Esophagus squamous epithelium (tissue), 5 donors: ENCODE measurements at places on chromosomes 7 and 10.

DNA sequence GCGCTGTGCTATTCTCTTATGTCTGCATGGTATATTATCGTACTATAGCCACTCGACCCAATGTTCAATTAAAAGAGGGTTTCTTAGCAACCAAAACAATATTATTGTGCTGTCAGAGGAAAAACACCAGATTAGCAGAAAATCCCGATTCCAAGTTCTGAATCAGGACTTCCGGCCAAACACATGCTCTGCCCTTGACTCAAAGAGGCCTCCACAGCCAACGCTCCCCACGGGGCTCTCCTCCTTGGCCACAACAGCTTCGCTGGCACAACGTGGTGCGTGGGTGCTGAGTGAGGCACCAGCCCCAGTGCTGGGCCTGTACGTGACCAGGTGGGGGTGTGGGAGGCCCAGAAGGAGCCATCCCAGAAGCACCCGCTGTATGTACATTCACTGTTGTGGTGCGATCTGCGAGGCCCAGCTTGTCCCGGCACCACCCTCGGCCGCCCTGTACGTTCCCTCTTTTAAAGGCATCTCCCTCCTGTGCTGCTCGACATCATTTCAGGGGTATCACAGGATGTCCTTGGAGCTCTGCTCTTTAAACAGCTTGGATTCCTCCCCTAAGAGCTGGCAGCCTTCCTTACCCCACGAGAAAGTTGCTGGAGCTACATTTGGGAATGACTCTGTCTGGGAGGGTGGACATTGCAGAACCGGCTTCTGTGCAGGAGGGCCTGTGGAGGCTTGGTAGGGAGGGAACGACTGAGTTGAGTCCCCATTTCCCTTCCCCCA, 736.2 kb downstream of the PARD3 start:
- DNase-seq: no peak

DNA sequence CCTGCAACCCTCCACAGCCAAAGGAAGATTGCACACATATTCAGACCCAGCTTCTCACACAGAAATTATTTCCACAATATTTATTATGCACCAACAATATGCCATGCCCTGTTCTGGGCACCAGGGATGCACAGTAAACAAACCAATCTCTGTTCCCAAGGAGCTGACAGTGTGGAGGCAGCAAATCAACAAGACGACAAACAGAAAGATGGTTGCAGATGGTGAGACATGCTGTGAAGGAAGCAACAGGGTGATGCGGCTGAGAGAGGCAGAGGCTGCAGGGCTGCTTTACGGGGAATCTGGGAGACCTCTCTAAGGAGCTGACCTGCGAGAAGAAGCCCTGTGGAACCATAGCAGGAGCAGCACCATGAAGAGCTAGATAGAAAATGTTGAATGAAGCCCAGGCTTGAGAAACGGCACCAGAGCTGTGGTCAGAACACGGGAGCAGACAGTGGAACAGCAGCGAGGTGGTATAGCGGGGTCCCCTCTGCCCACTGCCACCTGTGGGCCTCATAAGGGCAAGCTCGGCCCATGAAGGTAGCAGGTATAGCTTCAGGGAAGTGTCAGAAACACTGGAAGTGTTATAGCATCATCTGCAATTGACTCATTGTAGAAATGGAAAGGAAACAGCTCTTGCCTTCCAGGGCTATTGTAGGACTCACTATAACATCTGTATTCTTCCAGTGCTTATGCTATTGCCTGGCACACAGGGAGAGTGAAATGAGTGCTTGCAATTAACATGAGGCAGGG, 17.4 kb downstream of the RBP3 start:
- no peak for DNase-seq

DNA sequence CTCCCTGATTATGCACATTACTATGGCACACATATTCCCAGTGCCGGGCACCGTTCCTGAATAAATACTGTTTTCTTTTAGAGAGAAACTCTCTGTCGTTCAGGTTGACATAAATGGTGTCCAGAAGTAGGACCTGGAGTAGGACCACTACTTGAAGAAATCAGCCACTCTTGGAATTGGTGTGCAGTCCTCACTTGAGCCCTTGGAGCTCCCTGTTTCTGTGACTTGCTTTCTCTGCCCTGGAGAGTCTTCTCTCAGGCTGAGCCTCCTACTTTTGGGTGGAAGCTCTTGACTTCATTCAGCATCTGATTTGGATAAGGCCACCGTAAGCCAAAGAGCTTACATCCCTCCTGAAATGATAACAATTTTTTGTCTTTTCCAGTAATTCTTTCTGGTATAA, 29.7 kb upstream of the ANTXRL start:
- DNase-seq: no peak

- no peak for DNase-seq
Measured at GRCh38 chr10:119030421-119031250, 1.1 kb downstream of the NANOS1 start.

DNA sequence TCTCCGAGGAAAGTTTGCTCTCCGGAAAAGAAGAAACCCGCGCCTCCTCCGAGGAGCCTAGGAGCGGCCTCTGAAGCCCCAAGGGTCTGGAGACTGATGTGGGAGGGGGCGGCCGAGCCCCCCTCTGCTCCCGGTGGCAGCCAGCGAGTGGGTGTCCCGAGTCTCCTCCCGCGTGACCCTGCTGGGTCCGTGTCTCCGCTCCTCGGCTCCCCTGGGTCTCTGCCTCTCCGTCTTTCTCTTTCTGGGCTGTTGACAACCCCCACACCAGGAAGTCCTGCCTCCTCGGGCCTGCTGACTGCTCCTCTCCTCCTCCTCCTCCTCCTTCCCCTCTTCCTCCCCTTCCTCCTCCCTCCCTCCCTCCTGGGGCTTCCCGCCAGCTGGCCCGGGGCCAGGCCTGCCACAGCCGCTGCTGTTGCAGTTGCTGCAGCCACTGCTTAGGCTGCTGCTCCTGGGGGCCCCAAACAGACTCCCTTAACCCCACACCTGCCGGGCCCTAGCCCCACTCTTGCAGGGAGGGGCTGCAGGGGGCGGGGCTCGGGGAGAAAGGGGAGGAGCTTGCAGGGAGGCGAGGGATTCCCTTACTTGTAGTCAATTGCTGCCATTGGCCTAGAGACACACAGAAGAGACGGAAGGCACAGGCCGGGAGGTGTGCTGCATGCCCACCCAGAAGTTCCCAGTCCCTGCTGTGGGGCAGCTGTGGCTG, at the start of gene TSC22D4:
Gene TSC22D4, minus strand, starts transcription at position 257 of the 703 bp plus-strand sequence. CDS start 1,176 bp downstream, outside the sequence.
- DNase-seq: peak; percentile 72

DNA sequence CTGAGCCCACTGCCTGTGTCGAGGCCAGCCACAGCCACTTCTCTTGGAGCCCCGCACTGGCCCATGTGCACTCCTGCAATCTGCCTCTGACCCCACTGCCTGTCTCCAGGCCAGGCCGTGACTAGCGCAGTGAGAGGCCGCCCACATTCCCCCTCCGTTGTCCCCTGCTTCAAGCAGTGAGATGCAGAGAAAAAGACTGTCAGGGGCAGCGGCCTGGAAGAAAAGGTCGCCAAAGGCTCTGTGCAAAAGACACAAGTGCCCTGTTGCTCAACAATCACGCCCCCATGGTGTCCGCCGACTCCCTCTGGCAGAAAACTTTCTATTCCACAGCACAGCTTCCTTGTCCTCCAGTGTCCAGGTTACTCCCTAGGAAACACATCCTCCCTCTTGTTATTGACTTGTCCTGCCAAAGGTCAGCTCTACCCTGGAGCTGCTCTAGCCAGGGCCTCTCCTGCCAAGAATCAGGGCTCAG, 9.9 kb downstream of the FAM131B start:
- DNase-seq: no peak

DNA sequence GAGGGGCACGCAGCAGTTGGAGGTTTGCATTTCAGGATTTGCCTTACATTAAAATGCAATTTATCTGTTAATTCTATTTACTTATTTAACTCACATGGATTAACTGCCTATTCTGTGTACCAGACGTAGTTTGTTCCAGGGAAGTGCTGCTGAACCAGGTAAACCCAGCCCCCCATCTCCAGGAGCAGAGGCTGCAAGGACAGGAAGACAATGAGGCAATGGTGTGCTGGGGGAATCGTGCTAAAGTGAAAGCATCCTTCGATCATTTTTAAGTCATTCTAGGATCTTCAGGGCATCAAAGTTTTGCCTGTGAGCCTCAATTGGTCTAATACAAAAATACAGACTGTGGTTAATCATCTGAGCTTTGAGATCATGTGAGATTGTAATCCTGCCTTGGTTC, 166.4 kb downstream of the DNAJB6 start:
- DNase-seq: no peak

- no peak for DNase-seq
Measured at GRCh38 chr7:134459981-134460380, 1.1 kb upstream of the AKR1B1 start.

GRCh38 chr10:92492748-92493240, 81.1 kb downstream of the IDE start:
- no peak for DNase-seq

- no peak for DNase-seq
Measured at GRCh38 chr10:103555712-103556111, 62.2 kb downstream of the NEURL1 start.

- DNase-seq: no peak
Measured at GRCh38 chr7:136664537-136664936, 203.9 kb upstream of the CHRM2 start.
